CD4-positive, CD25-positive, alpha-beta regulatory T cell (primary cell): ENCODE measurements at places on chromosomes 2 and 18. TPM values are rescaled to one million over a fixed set of nuclear protein-coding genes. Genes with fewer than 3 reads are reported as not detected.

EVX2 gene
- not detected for total RNA-seq

REG1B gene
- not detected for total RNA-seq

RBM45 gene
- 8.6 TPM for total RNA-seq

GAREM2 gene
- 4.0 TPM for total RNA-seq

GREB1L gene
- not detected for total RNA-seq

DSC1 gene
- total RNA-seq = not detected

CACNB4 gene
- 0.30 TPM for total RNA-seq

ACTG2 gene
- total RNA-seq = 0.64 TPM

- no peaks in the 10 kb centered on the region for H3K4me1 ChIP-seq
- H3K36me3 ChIP-seq = no peaks in the 10 kb centered on the region
- no peak overlapping the region for H3K4me3 ChIP-seq
These were observed 19.1 kb upstream of the ACMSD start for GRCh38 chr2:134819334-134819733.

GRCh38 chr2:171553858-171554257 lies 31.6 kb downstream of the CYBRD1 start:
- DNase-seq = no peak
- H3K36me3 ChIP-seq = no peaks in the 10 kb centered on the region
- H3K4me3 ChIP-seq = no peak overlapping the region
- no peaks in the 10 kb centered on the region for H3K4me1 ChIP-seq

- H3K27ac ChIP-seq = no peak overlapping the region
- no peak for DNase-seq
- H3K4me3 ChIP-seq = no peak overlapping the region
- no peaks in the 10 kb centered on the region for H3K27me3 ChIP-seq
- H3K4me1 ChIP-seq = peaks cover 32% of the 10 kb centered on the region
These were observed 37.7 kb downstream of the ANKRD12 start for GRCh38 chr18:9174302-9174701.

GRCh38 chr18:8036551-8036950 lies 469.4 kb downstream of the PTPRM start:
- no peaks in the 10 kb centered on the region for H3K27me3 ChIP-seq
- H3K27ac ChIP-seq = no peak overlapping the region
- no peak for DNase-seq
- H3K36me3 ChIP-seq = no peaks in the 10 kb centered on the region
- no peaks in the 10 kb centered on the region for H3K4me1 ChIP-seq

DNA sequence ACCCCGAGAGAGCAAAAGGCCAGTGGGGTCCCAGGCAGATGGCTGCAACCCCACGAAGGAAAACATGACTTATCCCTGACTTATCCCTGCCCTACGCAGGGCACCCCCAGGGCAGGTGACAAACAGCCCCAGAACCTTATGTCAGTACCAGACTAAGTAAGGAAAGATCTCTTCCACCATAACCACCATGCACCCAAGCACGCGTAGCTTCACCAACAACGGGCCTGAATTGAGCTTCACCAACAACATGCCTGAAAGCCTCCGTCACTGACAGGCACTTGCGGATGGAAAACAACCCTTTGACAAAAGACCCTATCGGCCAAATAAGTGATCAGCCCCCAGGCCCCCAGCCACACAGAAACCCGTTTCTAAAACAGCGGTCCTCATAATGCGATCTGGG lies 34.1 kb downstream of the HDAC4 start:
- DNase-seq = no peak
- H3K4me1 ChIP-seq = peaks cover 33% of the 10 kb centered on the region
- H3K27ac ChIP-seq = no peak overlapping the region
- H3K36me3 ChIP-seq = no peaks in the 10 kb centered on the region
- H3K27me3 ChIP-seq = no peaks in the 10 kb centered on the region

DNA sequence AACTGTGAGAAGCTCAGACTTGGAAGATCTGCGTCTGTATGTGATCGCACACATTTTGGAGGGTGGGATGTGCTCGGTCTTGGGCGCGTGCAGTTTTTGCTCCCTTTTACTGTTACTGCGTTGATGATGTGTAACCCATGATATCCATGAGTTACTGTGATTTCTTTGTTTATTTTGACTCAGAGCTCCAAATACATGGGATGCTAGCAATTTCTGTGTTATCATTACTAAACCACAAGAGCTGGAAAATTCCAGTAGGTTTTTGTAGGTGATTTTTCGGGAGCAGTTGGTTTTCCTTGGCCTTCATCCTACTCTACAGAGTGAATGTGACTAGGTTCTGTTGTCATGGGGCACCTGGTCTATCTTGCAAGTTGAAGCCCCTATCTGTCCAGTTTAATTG lies 124.2 kb downstream of the AGAP1 start:
- DNase-seq = no peak
- no peak overlapping the region for H3K4me3 ChIP-seq
- no peaks in the 10 kb centered on the region for H3K4me1 ChIP-seq
- H3K27ac ChIP-seq = no peak overlapping the region

DNA sequence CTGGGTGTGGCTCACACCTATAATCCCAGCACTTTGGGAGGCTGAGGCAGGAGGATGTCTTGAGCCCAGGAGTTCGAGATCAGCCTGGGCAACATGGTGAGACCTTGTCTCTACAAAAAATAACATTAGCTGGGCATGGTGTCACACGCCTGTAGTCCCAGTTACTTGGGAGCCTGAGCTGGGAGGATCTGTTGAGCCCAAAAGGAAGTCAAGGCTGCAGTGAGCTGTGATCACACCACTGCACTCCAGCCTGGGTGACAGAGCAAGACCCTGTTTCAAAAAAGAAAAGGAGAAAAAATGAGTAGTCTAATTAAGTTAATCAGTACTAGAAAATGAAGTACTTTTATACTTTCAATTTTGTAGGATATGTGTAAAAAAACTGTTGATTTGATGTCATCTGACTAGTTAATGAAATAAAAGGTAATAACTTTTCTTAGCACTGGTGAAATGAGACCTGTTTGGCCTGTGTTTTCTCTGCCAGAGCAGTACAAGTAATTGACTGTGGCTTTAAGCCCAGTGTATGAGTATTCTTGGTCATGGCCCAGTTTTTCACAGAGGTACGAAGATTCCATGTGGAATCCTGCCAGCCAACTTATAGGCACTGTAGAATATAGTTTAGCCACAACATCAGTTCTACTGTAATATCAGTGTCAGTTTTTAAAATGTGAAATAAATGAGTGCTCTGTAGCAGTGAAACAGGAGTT lies 35.8 kb downstream of the MFSD6 start:
- peaks cover 15% of the 10 kb centered on the region for H3K36me3 ChIP-seq
- no peaks in the 10 kb centered on the region for H3K27me3 ChIP-seq
- no peak overlapping the region for H3K27ac ChIP-seq
- H3K4me1 ChIP-seq = peaks cover 18% of the 10 kb centered on the region
- H3K4me3 ChIP-seq = no peak overlapping the region
- no peak for DNase-seq

DNA sequence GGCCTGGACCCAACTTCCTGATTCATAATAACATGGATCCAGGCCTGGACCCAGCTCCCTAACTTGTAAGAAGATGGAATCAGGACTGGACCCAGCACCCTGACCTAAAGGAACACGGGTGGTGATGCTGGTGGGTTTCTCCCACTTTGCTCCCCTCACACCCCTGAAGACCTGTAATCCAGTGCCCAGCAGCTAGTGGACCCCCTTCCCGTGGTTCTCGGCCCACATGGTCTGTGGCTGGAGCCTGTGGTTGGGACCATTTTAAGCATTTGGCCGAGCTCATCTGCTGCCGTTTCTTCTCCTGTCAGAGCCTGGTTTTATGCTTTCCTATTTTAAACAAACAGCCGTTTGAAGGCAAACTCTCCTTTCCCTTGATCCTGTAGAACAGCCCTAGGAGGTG lies 232.8 kb downstream of the EIPR1 start:
- no peak for DNase-seq
- H3K4me1 ChIP-seq = no peaks in the 10 kb centered on the region
- no peak overlapping the region for H3K27ac ChIP-seq
- no peaks in the 10 kb centered on the region for H3K27me3 ChIP-seq
- no peak overlapping the region for H3K4me3 ChIP-seq
- no peaks in the 10 kb centered on the region for H3K36me3 ChIP-seq

DNA sequence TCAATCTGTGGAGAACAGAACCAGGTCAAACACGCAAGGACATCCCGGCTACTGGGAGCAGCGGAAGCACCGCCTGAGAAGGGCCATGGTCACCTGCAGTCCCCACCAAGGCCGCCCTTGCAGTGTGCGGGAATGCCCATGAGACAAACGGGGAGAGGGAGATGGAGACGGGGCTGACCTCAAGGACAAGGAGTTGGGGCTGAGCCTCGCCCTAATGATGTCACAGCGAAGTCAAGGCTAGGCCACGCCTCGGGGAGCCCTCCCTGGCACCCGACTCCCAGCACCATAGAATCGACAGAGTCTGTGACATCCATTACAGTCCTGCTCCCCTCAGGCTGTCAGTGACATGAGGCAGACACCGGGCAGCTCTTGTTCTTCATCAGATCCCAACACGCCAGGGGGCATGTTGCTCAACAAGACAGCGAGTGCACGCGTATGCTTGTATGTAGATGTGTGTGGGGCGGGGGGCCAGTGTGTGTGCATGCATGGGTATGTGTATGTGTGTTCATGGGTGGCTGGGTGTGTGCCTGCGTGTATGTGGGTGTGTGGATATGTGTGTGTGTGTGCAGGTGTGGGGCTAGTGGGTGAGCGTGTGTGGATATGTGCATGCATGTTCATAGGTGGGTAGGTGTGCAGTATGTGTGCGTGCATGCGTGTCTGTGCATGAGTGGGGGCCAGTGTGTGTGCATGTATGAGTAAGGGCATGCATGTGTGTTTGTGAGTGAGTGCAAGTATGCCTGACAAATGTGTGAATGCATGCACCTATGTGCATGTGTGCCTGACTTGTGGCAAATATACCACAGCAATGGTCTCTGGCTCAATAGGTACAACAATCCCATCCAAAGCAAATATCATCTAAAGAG lies 57.0 kb downstream of the ANKMY1 start:
- no peak overlapping the region for H3K27ac ChIP-seq
- no peak overlapping the region for H3K4me3 ChIP-seq
- H3K27me3 ChIP-seq = no peaks in the 10 kb centered on the region
- H3K36me3 ChIP-seq = peaks cover 12% of the 10 kb centered on the region
- no peak for DNase-seq
- no peaks in the 10 kb centered on the region for H3K4me1 ChIP-seq

- no peak overlapping the region for H3K4me3 ChIP-seq
- no peak overlapping the region for H3K27ac ChIP-seq
- DNase-seq = no peak
- H3K36me3 ChIP-seq = no peaks in the 10 kb centered on the region
- no peaks in the 10 kb centered on the region for H3K4me1 ChIP-seq
These were observed 102.1 kb upstream of the LMAN1 start for GRCh38 chr18:59461171-59461570.

- no peak for DNase-seq
- H3K36me3 ChIP-seq = no peaks in the 10 kb centered on the region
- peaks cover 3% of the 10 kb centered on the region for H3K4me1 ChIP-seq
- H3K4me3 ChIP-seq = no peak overlapping the region
These were observed 81.9 kb downstream of the WDSUB1 start for GRCh38 chr2:159204381-159205144.

GRCh38 chr2:8138525-8138922 lies 543.3 kb upstream of the ID2 start:
- no peaks in the 10 kb centered on the region for H3K4me1 ChIP-seq
- no peak overlapping the region for H3K4me3 ChIP-seq
- H3K27me3 ChIP-seq = peaks cover 2% of the 10 kb centered on the region
- H3K27ac ChIP-seq = no peak overlapping the region

GRCh38 chr2:12347066-12347493 lies 369.7 kb upstream of the TRIB2 start:
- no peaks in the 10 kb centered on the region for H3K4me1 ChIP-seq
- H3K36me3 ChIP-seq = no peaks in the 10 kb centered on the region
- H3K27me3 ChIP-seq = no peaks in the 10 kb centered on the region
- DNase-seq = no peak
- no peak overlapping the region for H3K4me3 ChIP-seq

DNA sequence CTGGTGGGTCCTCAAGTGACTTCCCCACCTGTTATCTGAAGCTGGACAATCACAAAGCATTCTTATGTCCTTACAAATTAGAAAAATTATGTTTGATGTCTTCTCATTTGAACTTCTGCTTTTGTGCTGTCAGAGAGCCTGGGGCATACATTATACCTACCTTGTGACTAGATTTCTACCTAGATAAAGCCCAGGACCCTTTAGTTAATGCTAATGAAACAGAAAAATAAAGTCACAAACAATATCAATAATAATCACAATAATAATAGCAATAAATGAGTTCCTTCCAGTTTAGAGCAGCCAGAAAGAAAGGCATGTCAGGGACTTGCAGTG lies 456.4 kb downstream of the SETBP1 start:
- no peak overlapping the region for H3K4me3 ChIP-seq
- H3K27ac ChIP-seq = no peak overlapping the region
- no peak for DNase-seq
- no peaks in the 10 kb centered on the region for H3K4me1 ChIP-seq
- no peaks in the 10 kb centered on the region for H3K36me3 ChIP-seq

GRCh38 chr2:241895712-241896641 lies 26.4 kb downstream of the RTP5 start:
- no peak overlapping the region for H3K27ac ChIP-seq
- no peak for DNase-seq
- H3K4me3 ChIP-seq = no peak overlapping the region
- H3K4me1 ChIP-seq = no peaks in the 10 kb centered on the region
- H3K27me3 ChIP-seq = no peaks in the 10 kb centered on the region

- no peak overlapping the region for H3K4me3 ChIP-seq
- no peaks in the 10 kb centered on the region for H3K36me3 ChIP-seq
- no peak for DNase-seq
- H3K4me1 ChIP-seq = no peaks in the 10 kb centered on the region
- no peak overlapping the region for H3K27ac ChIP-seq
These were observed 28.7 kb upstream of the LRRC30 start for GRCh38 chr18:7202169-7202568.

- H3K36me3 ChIP-seq = no peaks in the 10 kb centered on the region
- H3K4me3 ChIP-seq = peak overlapping the region; percentile 80
- H3K27ac ChIP-seq = peak overlapping the region; percentile 98
- H3K4me1 ChIP-seq = peaks cover 9% of the 10 kb centered on the region
These were observed 1.6 kb upstream of the KLF7 start for GRCh38 chr2:207167099-207167923.

DNA sequence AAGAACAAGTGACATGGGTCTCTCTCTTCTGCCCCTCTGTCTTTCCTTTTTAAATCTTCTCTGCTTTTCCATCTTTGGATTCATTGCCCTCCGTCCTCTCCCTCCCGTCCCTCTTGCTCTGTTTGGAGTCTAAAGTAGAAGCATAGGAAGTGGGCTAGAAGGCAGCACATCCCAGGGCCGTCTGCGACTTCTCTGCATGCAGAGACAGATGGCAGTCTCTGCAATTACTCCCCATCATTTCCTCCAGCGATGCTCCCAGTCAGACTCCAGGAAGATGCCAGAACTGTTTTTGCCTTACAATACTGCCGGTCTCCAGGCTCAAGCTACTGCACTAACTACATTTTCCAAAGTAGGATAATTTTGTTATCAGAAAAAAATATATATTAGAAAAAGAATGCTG lies 35.2 kb upstream of the LPIN2 start:
- no peak for DNase-seq
- no peaks in the 10 kb centered on the region for H3K36me3 ChIP-seq
- H3K27me3 ChIP-seq = no peaks in the 10 kb centered on the region
- no peak overlapping the region for H3K4me3 ChIP-seq
- no peaks in the 10 kb centered on the region for H3K4me1 ChIP-seq

GRCh38 chr2:58006256-58006951 lies 40.2 kb upstream of the VRK2 start:
- H3K4me3 ChIP-seq = no peak overlapping the region
- no peaks in the 10 kb centered on the region for H3K36me3 ChIP-seq
- no peak for DNase-seq
- no peak overlapping the region for H3K27ac ChIP-seq
- no peaks in the 10 kb centered on the region for H3K4me1 ChIP-seq
